Neural crest cell (in vitro differentiated cells): ENCODE measurements at places on chromosomes 6 and 20. TPM values are rescaled to one million over a fixed set of nuclear protein-coding genes. Genes with fewer than 3 reads are reported as not detected.

DNA sequence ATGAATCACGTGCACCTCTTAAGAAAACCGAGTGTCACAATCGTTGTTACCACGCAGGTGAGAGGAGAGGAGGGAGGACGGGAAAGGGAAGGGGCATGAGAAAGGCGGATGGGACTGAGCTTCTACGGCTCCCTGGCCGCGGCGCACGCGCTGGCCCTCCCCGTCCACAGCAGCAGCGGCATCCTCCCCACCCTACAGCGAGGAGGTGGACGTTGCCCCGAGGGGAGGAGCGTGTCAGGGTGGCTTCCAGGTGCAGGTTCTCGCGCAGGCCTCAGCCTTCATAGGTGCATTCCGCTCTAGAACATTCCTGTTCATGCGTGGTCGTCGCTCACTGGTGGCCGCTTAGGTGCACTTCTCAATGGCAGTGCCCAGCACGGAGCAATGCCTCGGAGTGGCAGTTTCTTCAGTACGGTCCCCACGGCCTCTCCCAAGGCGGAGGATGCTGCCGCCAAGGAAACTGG lies 29.7 kb upstream of the AFDN start:
- DNase-seq = no peak
- H3K36me3 ChIP-seq = no peaks in the 10 kb centered on the region
- H3K27ac ChIP-seq = no peak overlapping the region
- H3K4me1 ChIP-seq = peaks cover 17% of the 10 kb centered on the region
- no peak overlapping the region for H3K4me3 ChIP-seq
- H3K27me3 ChIP-seq = peaks cover 2% of the 10 kb centered on the region

DNA sequence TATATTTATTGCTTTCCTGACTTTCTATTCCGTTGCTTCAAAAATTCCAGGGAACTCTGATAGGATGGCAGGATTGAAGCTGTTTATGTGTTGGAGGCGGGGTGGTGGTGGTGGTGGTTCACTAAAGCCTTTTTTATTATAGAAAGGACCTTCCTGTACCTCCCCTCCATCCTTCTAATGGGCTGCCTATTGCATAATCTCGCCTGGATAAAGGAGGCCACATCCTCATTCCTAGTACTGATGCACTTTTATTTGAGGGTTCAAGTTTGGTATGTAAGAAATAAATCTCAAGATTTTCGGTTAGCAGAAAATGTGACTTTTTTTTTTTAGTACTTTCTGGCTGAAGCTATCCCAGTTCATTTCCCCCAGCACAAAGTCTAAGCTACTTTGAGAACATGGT lies 18.7 kb upstream of the CTAGE9 start:
- H3K27ac ChIP-seq = no peak overlapping the region
- no peaks in the 10 kb centered on the region for H3K27me3 ChIP-seq
- H3K4me3 ChIP-seq = no peak overlapping the region

GRCh38 chr6:108904741-108905140 lies 56.5 kb downstream of the ARMC2 start:
- H3K4me1 ChIP-seq = peaks cover 6% of the 10 kb centered on the region
- no peak overlapping the region for H3K4me3 ChIP-seq
- no peak for DNase-seq
- no peak overlapping the region for H3K27ac ChIP-seq
- no peaks in the 10 kb centered on the region for H3K27me3 ChIP-seq

- H3K27ac ChIP-seq = no peak overlapping the region
- H3K27me3 ChIP-seq = no peaks in the 10 kb centered on the region
- no peak overlapping the region for H3K4me3 ChIP-seq
- no peaks in the 10 kb centered on the region for H3K36me3 ChIP-seq
- H3K4me1 ChIP-seq = peaks cover 4% of the 10 kb centered on the region
Observed at GRCh38 chr20:59086923-59087322, 44.3 kb upstream of the PRELID3B start.

GRCh38 chr6:3806169-3806922 lies 42.8 kb upstream of the FAM50B start:
- peaks cover 29% of the 10 kb centered on the region for H3K4me1 ChIP-seq
- no peak for DNase-seq
- no peaks in the 10 kb centered on the region for H3K36me3 ChIP-seq
- H3K4me3 ChIP-seq = no peak overlapping the region
- no peaks in the 10 kb centered on the region for H3K27me3 ChIP-seq

GRCh38 chr6:85033547-85033946 lies 269.1 kb upstream of the TBX18 start:
- H3K36me3 ChIP-seq = no peaks in the 10 kb centered on the region
- no peaks in the 10 kb centered on the region for H3K4me1 ChIP-seq
- no peaks in the 10 kb centered on the region for H3K27me3 ChIP-seq
- DNase-seq = no peak
- H3K27ac ChIP-seq = no peak overlapping the region
- no peak overlapping the region for H3K4me3 ChIP-seq

GRCh38 chr20:61234224-61234890 lies 17.7 kb upstream of the CDH4 start:
- no peak overlapping the region for H3K4me3 ChIP-seq
- H3K27me3 ChIP-seq = peaks cover 14% of the 10 kb centered on the region
- H3K4me1 ChIP-seq = no peaks in the 10 kb centered on the region
- no peaks in the 10 kb centered on the region for H3K36me3 ChIP-seq

DNA sequence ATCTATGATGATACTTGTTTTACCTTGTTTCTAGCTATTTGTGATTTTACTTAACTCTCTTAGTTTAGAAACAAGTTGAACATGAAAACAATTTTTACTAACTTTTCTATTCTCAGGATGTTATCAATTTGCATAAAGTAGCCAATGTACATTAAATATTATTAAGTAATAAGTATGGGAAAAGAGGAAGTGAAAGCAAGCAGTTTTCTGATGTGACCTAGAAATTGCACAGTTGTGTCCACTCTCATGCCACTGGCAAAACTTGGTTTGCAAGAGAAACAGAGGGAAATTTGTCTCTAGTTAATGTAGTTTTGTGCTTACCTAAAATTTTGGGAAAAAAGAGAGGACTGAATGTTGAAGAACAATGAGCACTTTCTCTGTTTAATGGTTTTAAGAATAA lies 19.2 kb upstream of the TSPYL1 start:
- DNase-seq = no peak
- peaks cover 6% of the 10 kb centered on the region for H3K36me3 ChIP-seq
- no peak overlapping the region for H3K4me3 ChIP-seq

DNA sequence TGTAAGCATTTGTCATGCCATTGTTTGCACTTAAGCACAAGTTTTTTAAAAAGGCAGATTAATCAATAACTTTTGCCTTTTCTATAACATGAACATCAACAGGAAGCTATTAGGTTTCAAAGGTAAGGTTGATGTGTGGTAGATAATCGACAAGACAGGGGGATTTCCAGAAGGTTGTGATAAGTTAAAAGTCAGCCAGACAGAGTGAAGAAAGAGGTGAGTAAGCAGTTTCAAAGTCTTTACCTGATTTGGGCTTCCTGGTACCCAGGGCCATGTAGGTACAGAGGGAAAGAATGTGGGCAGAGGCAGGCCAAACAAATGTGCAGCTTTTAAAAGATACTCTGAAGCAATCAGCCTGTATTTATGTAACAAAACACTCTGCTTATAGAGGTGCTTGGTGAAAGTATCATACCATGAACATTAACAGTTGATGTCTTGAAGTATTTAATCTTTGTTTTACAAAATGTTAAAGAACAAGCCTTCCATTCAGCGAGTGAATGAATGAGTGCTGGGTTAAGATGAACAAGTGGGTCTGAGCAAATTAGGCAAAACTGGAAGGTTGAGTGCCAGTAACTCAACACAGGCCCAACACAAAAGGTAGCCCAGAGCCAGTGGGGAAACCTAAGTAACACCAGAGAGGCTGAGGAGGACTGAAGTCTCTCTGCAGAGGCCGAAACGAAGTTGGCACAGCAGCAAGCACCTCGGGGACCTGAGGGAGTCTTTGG lies 60.2 kb downstream of the LRRC1 start:
- peaks cover 7% of the 10 kb centered on the region for H3K36me3 ChIP-seq
- no peak for DNase-seq
- peak overlapping the region; percentile 14 for H3K27ac ChIP-seq
- no peak overlapping the region for H3K4me3 ChIP-seq

DNA sequence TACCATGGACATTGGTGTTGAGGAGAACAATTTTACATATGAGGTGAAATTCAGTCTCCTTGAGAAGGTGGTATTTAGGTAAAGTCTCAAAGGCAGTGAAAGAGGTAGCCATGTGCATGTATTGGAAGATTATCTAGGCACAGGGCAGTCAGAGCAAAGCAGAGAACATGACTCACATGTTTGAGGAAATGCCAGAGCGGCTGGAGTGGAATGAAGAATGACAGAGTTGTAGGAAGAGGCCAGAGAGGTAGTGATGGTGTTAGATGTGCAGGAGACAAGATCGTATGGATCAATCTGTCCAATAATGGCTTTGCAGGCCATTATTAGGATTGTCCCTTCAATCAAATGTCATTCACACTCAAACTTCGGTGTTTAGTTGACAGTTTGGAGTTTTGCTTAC lies 449.4 kb upstream of the PTCHD4 start:
- H3K36me3 ChIP-seq = no peaks in the 10 kb centered on the region
- H3K4me1 ChIP-seq = peaks cover 22% of the 10 kb centered on the region
- no peak overlapping the region for H3K27ac ChIP-seq
- DNase-seq = no peak

DNA sequence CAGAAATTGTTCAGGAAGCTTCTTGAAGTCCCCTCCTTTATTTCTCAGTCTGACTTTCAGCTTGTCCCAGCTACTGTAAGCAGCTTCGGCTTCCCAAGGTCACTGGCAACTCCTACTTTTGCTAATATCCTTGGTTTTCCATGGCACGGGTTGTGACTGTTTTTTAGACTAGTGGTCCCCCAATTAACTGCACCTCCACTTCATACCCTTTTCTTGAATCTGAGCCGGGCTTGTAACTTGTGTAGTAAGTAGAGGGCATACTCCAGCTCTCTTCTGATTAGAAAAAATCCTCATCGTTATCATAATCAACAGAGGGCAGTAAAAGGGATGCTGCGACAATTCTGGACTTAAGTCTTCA lies 162.3 kb upstream of the TNFAIP3 start:
- H3K4me3 ChIP-seq = no peak overlapping the region
- H3K27me3 ChIP-seq = no peaks in the 10 kb centered on the region
- H3K27ac ChIP-seq = no peak overlapping the region
- no peak for DNase-seq
- H3K36me3 ChIP-seq = no peaks in the 10 kb centered on the region

- no peak for DNase-seq
- peaks cover 17% of the 10 kb centered on the region for H3K4me1 ChIP-seq
- no peak overlapping the region for H3K27ac ChIP-seq
Observed at GRCh38 chr20:50017576-50018248, 34.9 kb downstream of the SNAI1 start.

DNA sequence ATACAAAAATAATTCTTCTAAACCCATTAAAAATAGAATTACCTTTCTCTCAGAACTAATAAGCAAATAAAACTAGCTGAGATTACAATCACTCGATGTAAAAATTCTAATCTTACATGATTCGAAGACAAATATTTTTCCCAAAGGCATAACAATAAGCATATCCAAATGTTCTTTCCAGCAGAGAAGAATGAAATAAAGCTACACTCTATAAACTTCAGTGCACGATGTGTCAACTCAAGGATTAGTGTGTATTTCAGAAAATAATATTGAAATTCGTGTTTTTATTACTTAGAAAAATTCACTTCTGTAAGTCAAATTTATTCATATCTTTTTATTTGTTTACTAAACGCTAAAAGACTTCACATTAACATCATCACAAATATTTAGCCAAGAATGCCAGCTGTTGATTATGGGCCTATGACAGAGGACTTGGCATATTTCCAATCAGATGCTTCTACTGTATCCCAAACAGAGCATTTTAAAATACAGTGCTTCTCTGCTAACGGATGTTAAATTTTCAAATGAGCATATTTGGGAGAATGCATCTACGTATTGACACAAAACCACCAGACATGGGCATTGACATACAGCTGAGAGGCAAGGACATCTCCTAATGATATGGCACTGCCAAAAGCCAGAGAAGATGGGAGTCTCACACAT lies 54.7 kb upstream of the PDE7B start:
- no peaks in the 10 kb centered on the region for H3K27me3 ChIP-seq
- H3K4me3 ChIP-seq = no peak overlapping the region
- H3K36me3 ChIP-seq = no peaks in the 10 kb centered on the region
- DNase-seq = no peak

GRCh38 chr6:27605401-27606342 lies 132.8 kb upstream of the ZNF184 start:
- H3K27ac ChIP-seq = peak overlapping the region; percentile 17
- H3K4me3 ChIP-seq = peak overlapping the region; percentile 91
- H3K4me1 ChIP-seq = peaks cover 36% of the 10 kb centered on the region

- H3K36me3 ChIP-seq = no peaks in the 10 kb centered on the region
- DNase-seq = no peak
- H3K27me3 ChIP-seq = peaks cover 3% of the 10 kb centered on the region
- H3K4me3 ChIP-seq = no peak overlapping the region
- H3K27ac ChIP-seq = no peak overlapping the region
Observed at GRCh38 chr6:170229851-170230519, 60.9 kb downstream of the DLL1 start.

- no peak for DNase-seq
- H3K4me3 ChIP-seq = no peak overlapping the region
- peaks cover 2% of the 10 kb centered on the region for H3K36me3 ChIP-seq
- no peak overlapping the region for H3K27ac ChIP-seq
Observed at GRCh38 chr20:24672886-24673677, 203.7 kb downstream of the SYNDIG1 start.

- H3K27ac ChIP-seq = no peak overlapping the region
- no peak overlapping the region for H3K4me3 ChIP-seq
- DNase-seq = no peak
- peaks cover 25% of the 10 kb centered on the region for H3K4me1 ChIP-seq
- no peaks in the 10 kb centered on the region for H3K27me3 ChIP-seq
Observed at GRCh38 chr6:150254770-150255169, 111.9 kb downstream of the PPP1R14C start.

GRCh38 chr6:161261325-161261724 lies 12.5 kb downstream of the AGPAT4 start:
- no peaks in the 10 kb centered on the region for H3K27me3 ChIP-seq
- no peak overlapping the region for H3K4me3 ChIP-seq
- H3K36me3 ChIP-seq = peaks cover 28% of the 10 kb centered on the region

Gene MICA
- 21.1 and 21.7 TPM in 2 replicates for total RNA-seq

Gene RSPO4
- total RNA-seq = 0.23 TPM in 1 of 2 replicates, not detected in the other

Gene MOXD1
- 83.6 and 89.4 TPM in 2 replicates for total RNA-seq
